ENCODE measurements at places on chromosomes 6 and 20.

DNA sequence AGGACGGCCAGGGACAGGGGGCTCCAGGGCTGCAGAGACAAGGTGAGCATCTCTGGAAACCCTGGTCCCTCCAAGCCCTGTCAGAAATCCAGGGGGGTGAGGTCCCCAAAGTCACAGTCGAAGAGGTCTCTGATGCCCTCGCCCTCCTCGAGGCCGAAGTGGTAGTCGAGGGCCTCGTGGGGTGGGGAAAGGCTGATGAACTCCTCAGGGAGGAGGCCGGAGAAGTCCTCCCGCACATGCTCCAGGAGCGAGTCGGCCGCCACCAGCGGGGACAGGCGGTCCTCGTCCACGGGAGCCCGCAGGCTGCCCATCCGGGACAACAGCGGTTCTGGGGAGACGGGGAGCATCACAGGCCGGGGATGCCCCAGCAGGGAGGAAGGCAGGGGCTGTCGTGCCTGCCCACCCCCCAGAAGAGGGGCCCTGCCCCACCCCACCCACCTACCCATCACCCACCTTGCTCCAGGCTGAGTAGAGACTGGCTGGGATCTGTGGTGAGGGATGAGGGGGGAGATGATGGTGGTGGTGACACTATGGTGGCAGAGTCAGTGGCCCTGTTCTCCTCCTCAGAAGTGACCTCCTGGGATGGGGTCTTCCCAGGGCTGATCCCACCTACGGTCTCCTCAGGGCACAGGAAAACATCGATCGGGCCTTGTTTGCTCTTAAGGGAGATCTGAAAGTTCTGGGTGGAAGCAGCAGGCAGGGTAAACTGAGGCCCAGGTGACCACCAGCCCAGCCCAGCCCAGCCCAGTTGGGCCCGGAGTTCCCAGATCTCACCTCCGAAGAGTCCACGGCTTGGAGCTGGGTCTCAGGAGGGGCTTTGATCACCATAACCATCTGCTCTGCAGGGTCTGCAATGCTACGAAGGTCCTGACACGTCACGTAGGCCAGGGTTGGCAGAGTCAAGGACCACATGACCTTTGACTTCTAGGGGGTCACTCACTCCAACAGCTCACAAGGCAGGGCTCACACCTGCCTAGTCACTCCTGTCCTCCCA is 2.7 kb upstream of the NECAB3 start:
- no peak for DNase-seq

DNA sequence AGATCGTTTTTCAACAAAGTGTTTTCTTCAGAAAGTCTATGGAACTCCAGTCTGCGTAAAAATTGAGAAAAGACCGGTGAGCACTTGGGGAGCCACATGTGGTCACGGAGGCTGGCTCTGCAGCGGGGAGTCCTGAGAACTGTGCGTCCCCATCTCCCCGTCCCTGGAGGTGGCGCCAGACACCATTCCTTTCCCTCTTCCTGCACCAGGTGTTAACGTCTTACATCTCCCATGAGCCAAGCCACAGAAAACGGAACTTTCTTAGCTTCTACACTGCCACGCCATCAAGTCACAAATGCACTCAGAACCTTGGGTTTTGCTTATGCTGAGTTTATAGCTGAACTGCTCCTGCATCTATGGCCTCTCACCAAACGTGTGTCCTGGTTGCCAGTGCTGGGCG is 62.6 kb downstream of the GINS1 start:
- DNase-seq, result peak; percentile 15

DNA sequence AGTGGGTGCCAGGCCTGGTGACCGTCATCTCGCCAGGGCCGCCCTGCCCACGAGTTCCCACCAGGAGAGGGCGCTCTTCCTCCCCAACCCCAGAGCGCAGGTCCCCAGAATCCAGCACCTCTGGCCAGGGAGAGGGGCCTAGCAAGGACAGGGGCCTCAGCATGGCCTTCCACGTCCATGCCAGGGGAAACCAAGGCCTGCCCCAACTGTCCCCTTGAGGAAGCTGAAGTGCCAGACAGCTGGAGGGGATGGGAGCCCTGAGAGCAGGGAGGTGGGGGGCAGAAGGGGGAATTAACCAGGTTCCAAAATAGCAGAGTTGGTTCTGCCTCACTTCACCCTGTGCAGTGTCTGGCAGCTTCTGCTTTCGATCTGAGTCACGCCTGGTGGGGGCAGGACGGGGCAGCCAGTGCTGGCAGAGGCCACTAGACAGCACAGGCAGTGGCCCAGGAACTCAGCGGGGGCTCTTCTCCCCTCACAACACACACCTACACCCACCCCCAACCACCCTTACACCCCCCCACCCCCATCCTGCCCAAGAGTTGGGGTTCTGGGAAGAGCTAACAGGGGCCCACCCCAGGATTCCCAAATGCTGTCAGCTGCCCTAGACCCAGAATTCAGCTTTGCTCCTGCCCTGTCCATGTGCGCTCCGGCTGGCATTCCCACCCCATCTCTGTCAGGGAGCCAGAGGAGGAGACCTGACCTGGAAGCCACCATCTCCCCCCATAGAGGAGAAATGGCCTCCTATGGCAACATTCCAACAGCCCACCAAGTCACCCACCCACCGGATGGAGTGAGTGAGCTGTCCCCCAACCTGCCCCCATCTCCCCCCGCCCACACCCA is 29.2 kb downstream of the TFEB start:
- DNase-seq, result peak; percentile 53

GRCh38 chr6:122184401-122184827 is 215.0 kb upstream of the HSF2 start:
- no peak for DNase-seq

GRCh38 chr20:652615-653109 is 338 bp downstream of the SRXN1 start:
- DNase-seq, result peak; percentile 12

- no peak for DNase-seq
Measured at GRCh38 chr6:3013486-3013885, 13.8 kb downstream of the NQO2 start.
